ENCODE measurements at places on chromosomes 7 and 10. TPM values are rescaled to one million over a fixed set of nuclear protein-coding genes. Genes with fewer than 3 reads are reported as not detected.

The REPIN1 gene
- total RNA-seq = 40.9 TPM

The ITPRID1 gene
- not detected for total RNA-seq

DNA sequence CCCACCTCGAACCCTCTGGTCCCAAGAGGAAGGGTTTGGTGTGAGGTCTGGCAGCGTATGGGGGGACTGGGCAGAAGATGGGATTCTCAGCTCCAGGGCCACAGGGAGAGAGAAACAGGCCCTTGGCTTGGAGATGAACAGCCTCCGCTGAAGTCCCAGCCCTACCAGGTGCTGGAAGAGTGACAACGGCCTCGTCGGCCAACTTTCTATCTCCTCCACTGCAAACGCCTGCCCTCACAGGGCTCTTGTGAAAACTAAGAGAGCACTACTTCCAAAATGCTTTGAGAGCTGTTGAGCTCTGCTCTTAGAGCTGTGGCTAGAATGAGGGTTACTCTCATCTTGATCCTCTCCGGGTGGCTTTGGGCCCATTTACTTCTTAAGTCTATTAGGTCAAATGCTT, 63.5 kb downstream of the AFAP1L2 start:
- H3K4me3 ChIP-seq = no peak overlapping the region
- no peaks in the 10 kb centered on the region for H3K36me3 ChIP-seq
- no peak for DNase-seq
- peaks cover 25% of the 10 kb centered on the region for H3K4me1 ChIP-seq

- no peaks in the 10 kb centered on the region for H3K27me3 ChIP-seq
- DNase-seq = no peak
- no peak overlapping the region for H3K4me3 ChIP-seq
- peaks cover 18% of the 10 kb centered on the region for H3K36me3 ChIP-seq
- H3K4me1 ChIP-seq = peaks cover 22% of the 10 kb centered on the region
These were observed 39.1 kb downstream of the SCRN1 start for GRCh38 chr7:29950480-29950879.
